Fibroblast of skin of left quadriceps (primary cell): ENCODE measurements at places on chromosomes 6 and 20.
A peak's percentile ranks its signal among the peaks of the same experiment; 100 is the strongest.

- DNase-seq, result no peak
Measured at GRCh38 chr6:158047563-158048323, 66.1 kb downstream of the SYNJ2 start.

DNA sequence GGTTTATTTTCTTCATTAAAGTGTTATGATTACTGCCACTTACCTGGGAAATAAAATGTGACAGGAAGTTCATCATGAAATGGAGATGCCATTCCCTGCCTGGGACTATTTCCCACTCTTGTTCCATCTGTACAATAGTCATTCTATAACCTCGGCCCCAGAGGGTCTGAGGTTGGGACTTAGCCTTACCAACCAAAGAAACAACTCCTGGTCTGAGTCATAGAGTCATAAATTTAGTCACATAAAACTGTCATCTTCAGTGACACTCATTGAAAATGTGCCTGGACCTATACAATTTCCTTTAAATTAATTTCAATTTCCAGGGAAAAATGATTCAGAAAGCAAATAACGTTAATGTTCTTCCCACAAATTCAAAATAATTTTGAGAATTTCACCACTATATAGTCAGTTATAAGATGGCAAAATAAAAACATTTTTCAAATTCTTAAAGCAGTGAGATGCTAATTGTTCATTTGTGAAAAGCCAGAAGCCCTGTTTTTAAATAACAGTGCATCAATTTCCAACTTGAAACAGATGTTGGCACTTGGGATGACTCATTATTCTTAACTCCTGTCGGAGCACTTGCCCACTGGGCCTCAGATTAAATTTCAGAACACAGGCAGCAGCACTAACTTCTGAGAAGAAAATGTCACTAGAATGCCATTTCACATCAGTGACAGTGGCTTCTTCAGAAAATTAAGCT lies 201.2 kb upstream of the SMLR1 start:
- DNase-seq, result peak; percentile 52

GRCh38 chr20:51554538-51555165 lies 12.1 kb upstream of the NFATC2 start:
- peak; percentile 58 for DNase-seq

GRCh38 chr20:20959031-20959755 lies 147.0 kb downstream of the LINC00237 start:
- DNase-seq, result no peak

DNA sequence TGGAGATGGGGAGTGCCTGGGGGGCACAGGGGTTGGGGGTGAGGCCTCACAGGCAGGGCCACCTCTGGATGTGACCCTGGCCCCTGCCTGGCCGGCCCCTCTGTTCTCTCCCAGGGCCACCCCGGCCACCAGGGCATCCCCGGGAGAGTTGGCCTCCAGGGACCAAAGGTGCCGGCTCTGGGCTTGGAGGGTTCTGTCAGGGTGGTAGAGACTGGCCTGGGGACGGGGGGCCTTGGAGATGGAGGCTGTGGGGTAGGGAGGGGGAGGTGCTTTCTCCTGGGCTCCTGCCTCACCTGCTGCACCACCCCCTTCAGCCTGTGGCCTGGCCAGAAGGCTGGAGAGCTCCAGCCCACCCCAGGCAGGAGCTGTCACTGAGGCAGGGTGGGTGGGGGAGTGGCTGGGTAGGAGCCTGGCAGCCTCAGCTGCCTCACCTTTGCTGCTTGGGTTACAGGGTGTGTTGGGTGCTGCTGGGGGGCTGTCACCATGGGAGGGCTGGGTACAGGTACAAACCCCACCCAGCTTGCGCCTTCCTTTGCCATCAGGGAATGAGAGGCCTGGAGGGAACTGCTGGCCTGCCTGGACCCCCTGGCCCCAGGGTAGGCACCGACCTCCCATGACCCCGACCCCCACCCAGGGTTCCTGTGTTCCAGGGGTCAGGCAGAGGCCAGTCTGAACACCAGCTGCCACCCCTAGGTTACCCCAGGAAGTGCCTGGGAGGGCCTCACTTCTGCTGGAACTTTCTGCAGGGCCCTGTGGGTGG lies 32.7 kb downstream of the COL20A1 start:
- no peak for DNase-seq

DNA sequence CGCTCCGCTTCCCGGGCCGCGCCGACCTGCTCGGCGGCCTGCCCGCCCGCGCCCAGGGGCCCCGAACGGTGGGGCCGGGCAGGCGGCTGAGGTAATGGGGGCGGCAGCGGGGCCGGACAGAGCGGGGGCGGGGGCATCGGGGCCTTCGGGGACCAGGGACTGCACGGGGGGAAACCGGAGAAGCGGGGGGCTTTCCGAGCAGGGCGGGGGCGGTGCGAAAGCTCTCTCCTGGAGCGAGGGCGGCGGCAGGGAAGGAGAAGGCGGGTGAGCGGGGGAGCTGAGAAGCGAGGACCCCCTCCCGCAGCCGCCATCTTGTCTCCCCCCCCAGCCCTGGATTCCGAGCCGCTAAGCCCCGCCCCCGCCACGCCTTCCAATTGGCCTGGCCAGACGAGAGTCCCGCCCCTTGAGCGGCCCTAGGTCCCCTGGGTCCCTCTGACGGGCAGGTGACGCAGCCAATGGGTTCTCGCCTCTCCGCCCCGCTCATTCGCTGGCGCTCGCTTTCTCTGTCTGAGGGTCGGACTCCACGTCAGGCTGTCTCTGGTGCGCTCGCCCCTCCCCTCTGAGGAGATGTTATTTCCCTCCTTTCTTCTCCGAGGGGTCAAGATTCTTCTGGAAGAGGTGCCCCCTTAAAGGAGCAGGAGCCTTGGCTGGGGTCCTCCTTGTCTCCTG lies 470 bp downstream of the BRPF3 start:
- DNase-seq, result peak; percentile 91

GRCh38 chr20:59159493-59160376 lies 3.9 kb upstream of the ZNF831 start:
- DNase-seq, result no peak

- DNase-seq, result no peak
Measured at GRCh38 chr6:134814076-134814695, 135.7 kb downstream of the ALDH8A1 start.

- DNase-seq, result no peak
Measured at GRCh38 chr20:48024539-48024938, 239.3 kb upstream of the SULF2 start.

GRCh38 chr6:71336901-71337300 lies 48.3 kb downstream of the OGFRL1 start:
- DNase-seq, result no peak

DNA sequence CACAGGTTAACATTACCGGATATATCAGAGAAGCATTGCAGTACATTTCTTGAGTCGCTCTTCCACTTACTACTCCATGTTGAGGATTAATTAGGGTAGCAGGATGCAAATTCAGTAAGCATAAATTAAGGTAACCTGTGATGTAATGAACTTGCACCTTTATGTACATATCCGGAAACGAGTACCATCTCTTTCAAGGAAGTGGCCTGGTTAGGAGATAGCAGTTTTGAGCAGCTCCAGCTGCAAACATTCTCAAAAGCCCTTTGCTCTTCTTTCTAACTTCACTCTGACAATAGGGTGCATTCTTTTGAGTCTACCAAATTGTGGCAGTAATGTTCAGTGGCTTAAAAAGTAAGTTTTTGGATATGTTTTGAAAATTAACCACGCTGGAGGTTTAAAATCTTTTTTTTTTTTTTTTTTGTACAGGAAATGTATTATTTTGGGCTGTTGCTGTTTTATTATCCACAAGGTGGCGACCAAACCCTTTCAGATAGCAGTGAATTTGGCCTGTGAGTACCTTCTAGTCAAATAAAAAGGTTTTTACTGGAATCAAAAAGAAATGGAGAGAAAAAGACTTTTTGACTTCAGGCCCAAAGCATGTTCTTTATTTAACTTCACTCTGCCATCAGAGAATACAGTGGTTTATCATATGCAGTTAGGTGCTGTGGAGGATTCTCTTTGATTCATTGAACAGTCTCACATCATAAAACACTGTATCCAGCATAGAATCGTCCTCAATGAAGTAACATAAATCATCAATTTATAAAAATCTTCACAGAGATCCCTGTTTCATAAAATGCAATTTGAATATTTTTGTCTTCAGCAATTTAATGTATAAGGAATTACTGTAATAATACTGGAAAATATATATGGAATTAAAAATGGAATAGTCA lies 8.9 kb downstream of the FAM217B start:
- peak; percentile 31 for DNase-seq

DNA sequence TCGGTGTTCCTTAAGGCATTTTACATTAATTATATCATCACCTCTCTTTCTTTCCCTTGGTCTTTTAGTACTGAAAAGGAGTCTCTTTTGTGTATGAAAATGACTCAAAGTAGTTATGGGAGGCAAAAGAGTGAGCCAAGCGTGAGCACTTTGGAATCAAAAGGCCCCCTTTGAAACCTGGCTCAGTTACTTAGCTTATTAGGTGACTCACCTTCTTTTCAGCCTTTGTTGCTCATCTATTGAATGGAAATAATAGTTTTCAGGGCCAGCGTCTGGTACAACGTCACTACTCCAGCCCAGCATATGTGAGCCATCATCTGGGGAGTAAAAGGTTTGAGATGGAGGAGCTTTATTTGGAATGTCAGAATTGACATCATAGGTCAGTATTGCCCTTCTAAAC lies 147.4 kb upstream of the SCGN start:
- no peak for DNase-seq

DNA sequence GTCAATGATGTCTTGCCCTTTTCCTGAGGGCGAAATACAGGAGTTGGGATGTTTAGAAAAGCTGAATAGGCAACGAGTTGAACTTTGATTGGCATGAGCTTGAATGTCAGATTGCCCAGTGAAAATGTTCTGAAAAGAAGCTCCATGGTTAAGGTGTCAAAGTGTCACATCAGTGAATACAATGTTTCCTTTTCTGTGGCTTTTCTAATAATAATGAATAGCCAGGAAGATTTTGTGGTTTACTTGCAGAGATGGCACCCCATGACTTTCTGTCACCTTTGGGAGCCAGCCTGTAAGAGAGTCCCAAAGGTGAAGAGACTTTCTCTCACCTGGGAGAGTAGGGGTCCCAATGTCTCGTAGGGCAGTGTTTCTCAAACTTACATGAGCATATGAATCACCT lies 119.2 kb downstream of the KCNQ5 start:
- DNase-seq, result no peak

GRCh38 chr6:44304282-44305199 lies 8.6 kb downstream of the AARS2 start:
- no peak for DNase-seq

DNA sequence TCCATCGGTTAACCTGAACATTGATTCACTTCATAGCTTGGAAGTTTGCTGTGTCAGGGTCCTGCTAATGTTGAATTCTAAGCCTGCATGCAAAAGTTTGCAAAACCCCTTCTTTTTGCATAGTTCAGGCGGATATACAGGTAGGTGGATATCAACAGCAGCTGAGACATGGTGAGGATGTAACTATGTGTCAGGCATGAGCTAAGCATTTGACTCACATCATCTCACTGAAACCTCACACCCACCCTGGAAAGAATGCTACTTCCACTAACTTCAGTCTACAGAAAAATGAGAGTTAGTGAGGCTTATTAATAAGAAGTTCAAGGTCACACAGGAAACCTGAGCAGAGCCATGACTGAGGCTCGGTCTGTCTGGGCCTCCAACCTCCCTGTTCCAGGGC lies 276.9 kb downstream of the BMP7 start:
- no peak for DNase-seq

DNA sequence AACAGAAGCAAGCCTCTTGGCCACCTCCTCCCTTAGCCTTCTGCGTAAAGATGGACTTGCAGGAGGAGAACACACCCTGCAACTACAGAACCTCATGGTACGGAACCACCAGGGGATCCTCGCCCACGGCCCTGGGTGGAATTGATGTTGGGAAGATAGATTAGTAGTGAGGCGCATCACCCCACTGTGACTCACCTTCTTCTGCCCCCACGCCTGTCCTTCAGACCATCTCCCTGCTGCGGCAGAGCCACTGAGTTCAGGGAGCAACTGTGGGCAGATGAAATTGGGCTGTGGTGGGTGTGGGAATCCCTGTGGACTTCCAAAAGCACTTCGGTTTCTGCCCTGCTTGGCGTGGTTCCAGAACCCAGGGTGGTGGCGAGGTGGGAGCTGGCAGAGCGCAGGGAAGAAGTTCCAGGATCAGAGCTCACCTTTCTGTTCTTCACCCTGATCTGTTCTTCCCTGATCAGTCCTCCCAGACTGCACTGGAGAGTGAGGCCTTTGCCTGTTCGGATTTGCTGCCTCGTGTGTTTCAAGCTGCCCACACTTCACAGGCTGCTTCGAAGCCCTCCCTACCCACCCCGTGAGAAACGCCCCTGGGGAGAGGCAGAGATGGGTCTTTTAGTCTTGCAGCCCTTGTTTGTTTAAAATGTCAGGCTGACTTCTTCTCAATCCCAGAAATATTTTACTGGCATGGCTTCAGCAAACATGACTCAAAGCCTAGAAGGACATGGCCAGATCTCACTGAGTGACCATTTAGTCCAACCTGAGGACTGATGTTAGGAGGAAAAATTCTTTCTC lies 92.8 kb upstream of the MLN start:
- DNase-seq, result no peak

DNA sequence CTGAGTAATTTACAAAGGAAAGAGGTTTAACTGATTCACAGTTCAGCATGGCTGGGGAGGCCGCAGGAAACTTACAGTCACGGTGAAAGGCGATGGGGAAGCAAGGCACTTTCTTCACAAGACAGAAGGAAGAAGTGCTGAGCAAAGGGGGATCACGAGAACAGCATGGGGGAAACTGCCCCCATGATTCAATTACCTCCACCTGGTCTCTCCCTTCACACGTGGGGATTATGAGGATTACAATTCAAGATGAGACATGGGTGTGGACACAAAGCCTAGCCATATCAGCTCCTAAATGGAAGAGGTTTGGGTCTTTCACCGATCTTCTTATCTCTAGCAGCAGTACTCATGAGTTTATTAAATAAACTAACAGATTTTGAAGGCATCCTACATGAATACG lies 152.9 kb upstream of the RUNX2 start:
- DNase-seq, result no peak

DNA sequence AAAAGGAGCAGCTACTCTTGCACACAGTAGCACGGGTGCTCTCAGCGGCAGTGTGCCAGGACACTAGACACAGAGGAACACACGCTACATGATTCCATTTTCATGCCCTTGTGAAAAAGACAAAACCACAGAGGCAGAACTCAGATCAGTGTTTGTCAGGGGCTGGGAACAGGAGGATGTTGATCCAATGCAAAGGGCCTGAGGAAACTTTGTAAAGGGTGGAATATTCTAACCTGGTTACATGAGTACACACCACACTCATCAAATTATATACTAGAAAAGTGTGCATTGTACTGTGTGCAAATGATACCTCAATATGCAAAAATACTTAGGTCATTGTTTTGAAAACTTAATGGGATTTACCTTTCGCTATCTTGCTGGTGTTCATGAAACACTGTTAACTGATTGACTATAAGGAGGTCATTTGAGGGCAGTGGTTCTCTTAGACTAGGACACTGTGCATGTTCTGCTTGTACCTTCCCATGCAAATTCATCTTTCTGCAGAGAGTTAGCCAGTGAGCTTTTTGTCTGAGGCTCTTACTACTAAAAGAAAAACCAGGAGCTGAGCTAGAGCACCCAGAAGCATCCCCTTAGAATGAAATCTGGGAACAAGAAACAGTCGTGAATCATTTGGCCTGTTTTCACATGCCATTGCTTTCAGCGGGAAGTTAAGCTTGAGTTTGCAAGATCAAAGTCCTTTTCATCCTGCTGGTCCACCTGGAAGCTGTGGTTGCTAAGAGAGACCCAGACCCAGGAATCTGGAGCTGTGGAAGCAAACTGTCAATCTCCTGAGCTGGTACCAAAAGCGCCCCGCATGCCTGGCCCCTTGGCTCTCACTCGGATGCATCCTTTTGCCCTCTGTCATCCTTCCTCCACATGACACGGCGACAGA lies 204.8 kb downstream of the TTLL2 start:
- no peak for DNase-seq

GRCh38 chr6:41693281-41694240 lies 41.8 kb downstream of the TFEB start:
- DNase-seq, result no peak
